Stimulated activated CD4-positive, alpha-beta T cell treated with anti-CD3 and anti-CD28 coated beads, TNF-alpha, amount 100 ng/mL, for 4 hours (primary cell): ENCODE measurements at places on chromosomes 4 and X.

GRCh38 chr4:128718768-128719167 lies 90.7 kb upstream of the JADE1 start:
- no peak for DNase-seq

- no peak for DNase-seq
These were observed 52.9 kb upstream of the LIMCH1 start for GRCh38 chr4:41485041-41485440.

- DNase-seq: no peak
These were observed 2.1 kb upstream of the ASMT start for GRCh38 chrX:1612641-1613286.

- DNase-seq: no peak
These were observed 153.2 kb downstream of the AASDH start for GRCh38 chr4:56234098-56234497.

DNA sequence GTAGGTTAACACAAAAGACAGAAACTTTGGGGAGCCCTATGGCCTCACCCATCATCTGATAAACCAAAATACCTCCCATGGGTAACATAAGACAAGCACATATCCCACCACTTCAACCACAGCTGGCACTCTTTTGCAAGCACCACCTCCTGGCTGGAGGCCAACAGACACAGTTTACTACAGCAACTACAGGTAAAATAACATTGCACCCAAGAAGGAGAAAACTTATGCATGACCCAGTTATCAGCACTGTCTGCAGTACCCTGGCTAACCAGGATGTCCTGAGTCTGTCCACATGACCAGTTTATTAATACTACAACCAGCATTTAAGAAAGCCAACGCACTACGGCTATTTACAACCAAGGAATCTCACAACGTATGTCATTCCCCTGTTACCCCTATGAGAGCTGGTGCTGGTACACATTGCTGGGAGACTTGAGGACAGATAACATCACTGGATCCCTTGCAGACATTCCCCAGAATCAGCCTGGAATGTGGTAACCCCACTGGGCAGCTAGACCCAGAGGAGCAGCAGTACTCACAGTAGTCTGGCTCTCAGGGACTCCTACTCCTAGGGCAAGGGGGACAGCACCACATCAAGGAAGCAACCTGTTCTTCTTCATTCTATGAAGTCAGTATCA lies 32.0 kb downstream of the ELF2 start:
- no peak for DNase-seq

DNA sequence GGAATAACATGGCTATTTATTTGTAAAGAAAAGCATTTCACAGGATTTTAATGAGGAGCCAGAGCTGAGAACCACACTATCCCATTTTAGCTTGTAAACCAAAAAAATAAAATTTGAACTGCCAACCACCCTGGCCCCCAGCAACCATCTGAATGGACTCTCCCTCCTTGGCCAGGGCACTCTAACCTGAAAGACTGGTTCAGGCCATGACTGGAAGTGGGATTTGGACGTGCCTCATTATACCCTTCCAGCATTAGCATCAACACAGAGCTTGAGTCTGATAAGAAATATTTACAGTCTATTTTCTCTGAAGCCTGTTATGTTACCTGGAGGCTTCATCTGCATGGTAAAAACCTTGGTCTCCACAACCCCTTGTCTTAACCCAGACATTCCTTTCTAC lies 30.0 kb downstream of the METAP1 start:
- DNase-seq: no peak

DNA sequence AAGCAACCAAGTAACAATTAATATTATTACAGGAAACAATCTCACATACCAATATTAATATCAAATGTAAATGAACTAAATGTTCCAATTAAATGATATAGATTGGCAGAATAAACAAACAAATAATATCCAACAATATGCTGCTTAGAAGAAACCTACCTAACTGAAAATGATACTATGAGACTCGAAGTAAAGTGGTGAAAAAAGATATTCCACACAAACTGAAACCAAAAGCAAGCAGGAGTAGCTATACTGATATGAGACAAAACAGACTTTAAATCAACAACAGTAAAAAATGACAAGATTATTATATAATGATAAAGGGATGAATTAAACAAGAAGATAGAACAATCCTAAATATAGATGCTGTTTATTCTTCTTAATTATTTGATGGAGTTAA lies 140.1 kb downstream of the SPANXN4 start:
- no peak for DNase-seq

DNA sequence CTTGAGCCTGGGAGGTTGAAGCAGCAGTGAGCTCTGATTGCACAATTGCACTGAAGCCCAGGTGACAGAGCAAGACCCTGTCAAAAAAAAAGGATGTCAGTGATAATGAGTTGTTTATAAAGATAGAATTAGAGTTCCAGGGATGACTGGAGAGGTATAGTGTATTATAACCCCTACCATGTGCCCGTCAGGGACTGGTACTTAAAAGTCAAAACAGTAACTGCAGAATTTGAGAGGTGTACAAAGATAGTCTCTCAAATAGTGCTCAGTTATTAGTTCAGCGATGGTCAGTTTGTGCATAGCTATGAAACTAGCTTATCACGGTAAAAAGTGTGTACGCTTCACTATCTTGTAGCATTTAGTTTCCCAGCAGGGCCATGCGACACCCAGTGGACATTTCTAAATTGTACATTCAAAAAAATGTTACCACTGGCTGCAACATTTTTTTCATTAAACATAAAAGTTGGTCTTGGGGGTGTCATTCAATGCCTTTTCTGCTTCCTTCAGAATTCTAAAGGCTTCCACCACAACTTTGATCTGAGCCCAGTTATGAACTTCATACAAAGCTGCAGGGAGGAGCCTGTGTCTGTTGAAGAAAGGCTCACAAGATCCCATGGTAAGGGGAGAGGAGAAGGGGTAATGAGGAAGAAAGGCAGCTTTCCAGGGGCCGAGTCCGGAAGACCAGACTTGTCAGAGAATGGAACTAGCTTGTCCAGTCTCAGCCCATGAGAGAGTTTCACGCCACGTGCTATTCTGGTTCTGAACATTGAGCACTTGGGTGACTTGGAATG lies 9.2 kb upstream of the GYG2 start:
- no peak for DNase-seq

GRCh38 chr4:108890484-108890881 lies 127.6 kb upstream of the ETNPPL start:
- DNase-seq: no peak

- DNase-seq: no peak
These were observed 26.2 kb downstream of the ZNF827 start for GRCh38 chr4:145912376-145912775.

DNA sequence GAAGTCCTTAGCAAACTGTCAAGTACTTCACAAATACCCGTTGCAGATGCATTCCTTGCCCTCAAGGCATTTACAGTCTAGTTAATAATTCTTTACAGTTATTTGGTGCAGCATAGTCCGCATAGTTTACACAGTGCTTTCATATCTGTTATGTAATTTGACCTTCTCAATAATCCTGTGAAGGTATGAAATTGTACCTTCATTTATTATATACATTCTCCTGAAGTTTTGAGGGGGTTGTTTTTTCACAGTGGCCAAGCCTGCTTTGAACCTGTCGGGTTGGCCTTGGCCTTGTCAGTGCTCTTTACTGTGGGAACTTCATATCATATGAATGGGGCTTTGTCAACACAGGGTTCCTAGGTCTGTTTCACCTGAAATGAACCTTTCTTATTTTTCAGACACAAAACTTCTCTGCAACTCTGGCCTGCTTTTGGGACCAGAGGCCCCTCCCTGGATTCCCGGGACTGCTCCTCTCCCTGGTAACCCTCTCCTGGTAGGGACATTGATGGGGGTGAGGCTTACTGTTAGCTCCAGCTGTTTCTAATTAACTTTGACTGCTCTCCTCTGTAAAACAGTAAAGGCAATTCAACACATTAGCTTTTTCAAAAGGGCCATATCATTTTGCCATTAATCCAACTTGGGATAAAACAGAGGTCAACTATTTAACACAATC lies 9.1 kb downstream of the IGFBP7 start:
- no peak for DNase-seq

DNA sequence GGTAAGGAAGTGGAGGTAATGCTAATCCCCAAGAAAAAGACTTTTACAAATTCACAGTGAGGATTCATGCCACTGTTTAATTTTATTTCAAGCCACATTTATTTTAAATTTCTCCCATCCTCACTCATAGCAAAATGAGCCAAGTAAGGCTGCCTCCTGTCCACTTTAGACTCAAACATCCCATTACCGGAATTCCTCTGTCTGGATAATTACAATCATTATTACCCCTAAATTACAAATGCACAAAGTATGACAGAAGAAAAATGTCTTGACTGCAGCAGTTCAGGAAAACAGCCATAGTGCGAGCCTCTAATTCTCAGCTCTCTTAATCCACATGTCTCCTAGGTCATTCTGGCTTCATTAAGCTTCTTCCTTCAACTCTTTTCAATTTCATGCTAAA lies 57.0 kb downstream of the MAPK10 start:
- DNase-seq: no peak

DNA sequence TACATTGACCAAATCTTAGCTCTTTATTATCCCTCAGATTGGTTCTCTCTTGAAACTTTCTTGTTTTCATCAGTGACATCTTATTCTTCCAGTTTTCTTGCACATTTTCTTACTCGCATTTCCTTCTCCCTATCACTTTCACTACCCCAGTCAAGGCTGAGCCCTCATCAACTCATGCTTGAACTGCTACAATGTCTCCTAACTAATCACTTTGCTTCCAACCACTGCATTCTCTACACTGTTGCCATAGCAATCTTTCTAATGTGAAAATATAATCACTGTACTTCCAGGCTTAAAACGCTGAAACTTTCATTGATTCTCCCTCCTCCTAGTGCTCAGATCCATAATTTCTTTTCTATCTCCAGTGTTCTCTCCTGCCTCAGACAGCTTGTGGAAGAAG lies 22.2 kb upstream of the LPAR4 start:
- no peak for DNase-seq

DNA sequence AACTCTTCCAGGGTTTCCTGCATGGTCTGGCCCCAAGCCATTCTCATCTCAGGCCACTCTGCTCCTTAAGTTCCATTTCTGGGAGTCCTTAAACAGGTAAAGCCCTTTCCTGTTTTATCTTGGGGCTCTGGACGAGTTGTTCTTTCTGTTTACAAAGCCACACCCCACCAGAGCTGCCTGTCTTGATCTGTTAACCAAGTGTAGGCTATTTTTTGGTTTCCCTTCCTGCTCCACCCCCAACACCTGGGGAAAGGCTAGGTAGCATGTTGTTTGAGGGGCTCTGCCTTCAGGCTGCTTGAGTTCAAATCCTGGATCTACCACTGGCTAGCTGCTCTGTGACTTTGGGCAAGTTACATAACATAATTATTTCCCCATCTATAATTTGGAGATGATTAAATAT lies 40.0 kb downstream of the ERVMER34-1 start:
- no peak for DNase-seq

- no peak for DNase-seq
These were observed 1.6 kb upstream of the AP1S2 start for GRCh38 chrX:15856222-15856587.

DNA sequence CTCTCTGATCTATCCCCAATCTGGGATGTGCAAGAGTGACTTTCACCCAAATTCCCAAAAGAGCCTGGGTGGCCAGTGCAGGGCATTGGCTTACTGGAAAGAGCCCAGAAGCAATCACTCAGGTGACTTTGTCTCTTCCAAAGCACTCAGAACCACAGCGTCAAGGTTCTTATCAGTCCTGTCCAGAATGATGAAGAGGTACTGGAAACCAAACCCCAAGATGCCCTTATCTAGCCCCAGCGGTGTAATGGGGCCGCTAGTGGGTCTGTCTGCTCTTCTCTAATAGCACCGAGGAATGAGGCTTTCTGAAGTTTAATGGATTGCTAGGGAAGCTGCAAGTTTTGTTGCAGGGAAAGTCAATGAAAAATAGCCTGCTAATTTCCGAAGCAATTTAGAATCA lies 21.6 kb downstream of the CLNK start:
- DNase-seq: no peak

DNA sequence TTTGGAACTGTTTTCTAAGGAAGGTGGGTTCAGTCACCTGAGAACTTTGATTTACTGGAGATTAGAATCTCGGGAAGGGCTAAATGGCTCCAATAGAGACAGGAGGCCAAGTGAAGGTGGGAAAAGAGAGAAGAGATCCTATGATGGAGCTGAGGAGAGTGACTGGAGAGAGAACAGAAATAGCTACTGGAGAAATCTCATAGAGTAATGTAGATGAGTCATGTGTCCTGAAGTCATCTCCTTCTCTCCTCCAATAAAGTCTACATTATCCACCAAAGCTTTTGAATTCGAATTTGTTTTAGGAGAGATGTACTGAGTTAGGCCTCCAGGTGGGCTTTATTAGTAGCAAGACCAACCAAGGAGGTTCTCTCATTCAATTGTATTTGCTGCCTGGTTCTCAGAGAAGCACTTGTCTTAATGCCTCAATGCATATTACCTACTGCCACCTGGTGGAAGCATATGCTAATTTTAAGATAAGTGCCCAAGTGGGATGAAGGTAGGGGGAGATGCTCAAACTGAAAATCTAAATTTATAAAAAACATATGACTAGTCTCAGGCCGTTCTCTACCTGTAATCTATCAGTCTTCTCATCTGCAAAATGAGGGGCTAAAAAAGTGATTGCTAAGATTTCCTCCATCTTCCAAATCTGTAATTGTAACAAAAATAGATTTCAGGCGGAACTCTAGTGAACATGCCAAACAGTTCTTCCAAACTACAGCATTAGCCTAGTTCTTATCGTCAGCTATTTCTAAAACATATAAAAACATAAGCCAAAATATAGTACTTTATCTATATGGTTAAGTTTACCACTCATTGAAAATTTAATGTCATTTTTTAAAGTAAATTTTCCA lies 24.4 kb downstream of the TXK start:
- no peak for DNase-seq

DNA sequence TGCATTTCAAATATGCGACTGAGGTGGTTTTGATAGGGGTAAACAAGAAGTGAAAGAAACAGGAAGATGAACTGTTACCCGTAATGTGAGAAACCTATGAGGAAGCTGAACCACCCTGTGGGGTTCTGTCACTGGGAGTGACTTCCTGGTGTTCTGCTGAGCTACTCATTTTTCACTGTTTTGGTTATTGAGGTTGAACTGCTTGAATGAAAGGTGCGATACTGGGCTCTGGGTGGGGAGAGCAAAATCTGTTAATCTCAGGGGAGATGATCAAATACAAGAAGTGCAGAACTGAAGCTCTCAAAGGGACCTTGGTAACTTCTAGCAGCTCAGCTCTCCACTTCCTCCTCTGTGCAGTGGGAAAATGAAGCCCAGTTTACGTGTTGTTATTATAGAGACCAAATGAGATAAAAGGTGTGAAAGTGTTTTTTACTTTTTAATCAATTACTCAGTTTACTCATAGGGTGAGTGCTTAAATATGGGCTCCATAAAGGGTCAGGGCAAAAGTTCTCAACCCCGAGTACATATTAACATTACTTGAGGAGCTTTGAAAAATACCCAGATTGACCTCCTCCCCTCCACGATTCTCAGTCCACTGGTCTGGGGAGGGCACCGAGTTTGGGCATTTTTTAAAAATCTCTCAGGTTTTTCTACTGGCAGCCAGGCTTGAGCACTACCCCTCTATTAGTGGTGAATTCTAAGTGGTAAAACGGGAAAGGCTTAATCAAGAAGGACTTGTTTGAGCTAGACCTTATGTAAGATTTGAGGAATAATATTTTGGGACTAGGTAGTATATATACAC lies 66.7 kb downstream of the COQ2 start:
- peak; percentile 41 for DNase-seq

GRCh38 chr4:15868826-15869413 lies 69.6 kb downstream of the FGFBP1 start:
- no peak for DNase-seq

GRCh38 chrX:136176399-136176825 lies 29.1 kb downstream of the FHL1 start:
- no peak for DNase-seq

- no peak for DNase-seq
These were observed 19.5 kb downstream of the WWC2 start for GRCh38 chr4:183118585-183118984.

- DNase-seq: no peak
These were observed 67.9 kb downstream of the SH3RF1 start for GRCh38 chr4:169202878-169203277.
